Fibroblast of mammary gland (primary cell): ENCODE measurements at places on chromosomes 3 and 15.

DNA sequence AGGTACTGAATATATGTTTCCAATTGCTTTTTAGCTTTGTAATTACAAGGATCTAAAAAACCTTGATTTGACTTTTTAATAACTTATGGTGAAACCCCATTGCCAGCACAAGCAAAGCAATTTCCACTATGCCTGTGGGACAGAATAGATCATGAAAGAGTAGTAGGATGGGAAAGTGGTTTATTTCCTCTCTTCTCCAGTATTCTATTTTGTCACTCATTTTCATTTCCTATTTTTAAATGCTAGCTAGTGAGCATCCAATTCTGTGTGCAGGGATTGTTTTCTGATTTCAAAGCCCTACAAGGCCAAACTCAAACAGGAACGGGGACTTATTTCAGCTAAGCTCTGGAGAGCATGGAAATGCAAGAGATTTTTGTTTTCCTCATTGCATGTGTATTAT is 132.0 kb upstream of the TGFBR2 start:
- no peak for DNase-seq

DNA sequence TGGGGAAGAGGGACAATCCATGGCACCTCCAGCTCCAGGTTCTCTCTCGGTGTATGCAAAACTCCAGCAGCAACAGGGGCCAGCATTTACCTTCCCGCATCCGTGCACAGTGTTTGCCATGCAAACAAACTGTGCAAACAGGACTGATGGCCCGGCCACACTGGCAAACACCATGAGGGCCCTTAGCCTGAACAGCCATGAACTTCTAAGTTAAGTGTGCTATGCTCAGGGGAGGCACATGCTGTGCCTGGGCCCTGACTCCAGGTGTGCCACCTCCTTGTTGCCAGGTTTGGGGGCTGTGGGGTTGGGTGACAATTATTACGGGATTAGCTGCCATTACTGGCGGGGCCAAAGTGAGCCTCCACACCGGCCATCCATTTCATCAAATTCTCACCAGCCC is 57.5 kb downstream of the CACNA2D2 start:
- no peak for DNase-seq

DNA sequence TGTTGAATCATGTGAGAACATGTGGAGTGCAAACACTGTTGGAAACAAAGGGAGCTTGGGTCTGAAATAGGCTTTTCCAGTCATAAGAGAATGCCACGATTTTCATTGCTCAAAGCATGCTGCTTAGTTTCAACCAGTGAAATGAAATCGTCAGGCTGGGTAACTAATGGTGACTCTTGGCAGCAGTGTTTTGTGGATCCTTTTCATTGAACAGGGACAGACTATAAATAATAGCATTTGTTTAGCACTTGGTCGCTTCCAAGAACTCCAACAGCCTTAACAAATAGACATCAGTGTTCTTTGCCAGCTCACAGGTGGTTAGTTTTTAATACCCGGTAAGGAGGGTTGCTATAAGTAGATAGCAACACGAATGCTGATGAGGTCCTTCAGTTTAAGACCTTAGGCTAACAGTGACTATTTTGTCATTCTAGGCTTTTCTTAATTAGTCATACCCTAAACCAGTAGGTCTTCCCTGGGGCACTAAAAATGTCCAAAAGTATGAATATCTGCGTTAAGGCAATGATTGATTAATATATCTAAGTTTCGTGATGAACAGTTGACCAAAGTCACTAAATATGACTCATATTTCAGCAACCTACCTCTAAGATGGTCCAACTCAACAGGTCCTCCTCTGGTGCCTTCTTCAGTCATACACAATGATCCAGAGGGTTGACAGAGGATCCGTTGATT is 15.8 kb downstream of the TP63 start:
- no peak for DNase-seq

DNA sequence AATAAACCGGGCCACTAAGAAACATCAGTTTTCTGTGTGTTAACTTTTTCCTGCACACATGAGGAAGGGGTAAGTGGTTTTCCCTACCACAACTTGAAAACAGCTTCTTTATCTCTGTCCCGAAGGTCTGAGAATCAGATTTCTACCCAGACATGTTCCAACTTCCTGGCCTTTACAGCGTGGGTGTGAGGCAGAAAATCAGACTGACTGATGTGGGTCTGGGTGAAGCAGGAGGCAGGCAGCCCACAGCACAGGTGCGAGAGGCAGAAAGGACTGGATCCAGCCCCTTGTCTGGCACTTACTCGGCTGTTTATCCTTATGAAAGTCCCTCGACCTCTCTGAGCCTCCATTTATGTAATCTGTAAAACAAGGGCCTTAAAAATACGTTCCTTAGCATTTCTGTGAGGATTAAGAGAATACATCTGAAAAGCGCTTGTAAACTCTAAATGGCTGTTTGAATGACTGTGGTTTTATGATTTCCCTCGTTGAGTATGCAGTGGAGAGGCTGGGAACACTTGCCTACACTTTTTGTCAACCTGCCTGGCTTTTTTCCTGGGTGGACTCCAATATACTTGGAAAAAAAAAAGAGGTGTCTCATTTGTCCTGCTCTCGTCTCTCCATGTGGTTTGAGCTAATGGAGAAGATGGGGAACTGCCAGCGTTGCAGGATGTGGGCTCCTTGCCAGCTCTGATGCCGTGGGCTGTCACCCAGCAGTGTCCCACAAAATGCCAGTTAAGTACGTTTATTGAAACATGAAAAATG is 3.1 kb downstream of the AGBL1 start:
- no peak for DNase-seq

- no peak for DNase-seq
Measured at GRCh38 chr3:58192069-58192468, 18.7 kb downstream of the DNASE1L3 start.

GRCh38 chr3:20905210-20905805 is 719.3 kb upstream of the SGO1 start:
- DNase-seq: peak; percentile 2

GRCh38 chr3:152076148-152076547 is 192.6 kb upstream of the MBNL1 start:
- DNase-seq: peak; percentile 50

GRCh38 chr3:188760408-188760807 is 411.4 kb upstream of the TPRG1 start:
- DNase-seq: peak; percentile 49
